Suppressor macrophage treated with lipopolysaccharide for 4 hours (primary cell): ENCODE measurements at places on chromosomes 5 and 9.
A peak's percentile ranks its signal among the peaks of the same experiment; 100 is the strongest.

DNA sequence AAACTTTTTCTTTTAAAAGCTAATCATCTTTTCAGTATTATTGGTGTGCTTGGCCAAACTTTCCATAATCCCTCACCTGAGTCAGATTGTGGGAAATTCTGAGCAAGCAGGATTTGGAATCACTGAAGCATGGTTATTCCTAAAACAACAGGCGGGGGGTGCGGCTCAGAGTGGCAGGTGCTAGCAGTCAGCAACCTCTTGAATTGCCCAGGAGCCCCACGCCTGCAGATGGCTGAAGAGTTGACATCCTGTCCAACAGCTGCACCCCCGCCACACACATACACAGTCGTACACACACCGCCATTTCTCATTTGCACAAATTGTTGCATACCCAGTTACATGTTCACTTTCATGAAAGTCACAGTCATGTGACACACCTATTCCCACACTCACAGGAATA is 96.6 kb downstream of the LHX2 start:
- no peak for DNase-seq

DNA sequence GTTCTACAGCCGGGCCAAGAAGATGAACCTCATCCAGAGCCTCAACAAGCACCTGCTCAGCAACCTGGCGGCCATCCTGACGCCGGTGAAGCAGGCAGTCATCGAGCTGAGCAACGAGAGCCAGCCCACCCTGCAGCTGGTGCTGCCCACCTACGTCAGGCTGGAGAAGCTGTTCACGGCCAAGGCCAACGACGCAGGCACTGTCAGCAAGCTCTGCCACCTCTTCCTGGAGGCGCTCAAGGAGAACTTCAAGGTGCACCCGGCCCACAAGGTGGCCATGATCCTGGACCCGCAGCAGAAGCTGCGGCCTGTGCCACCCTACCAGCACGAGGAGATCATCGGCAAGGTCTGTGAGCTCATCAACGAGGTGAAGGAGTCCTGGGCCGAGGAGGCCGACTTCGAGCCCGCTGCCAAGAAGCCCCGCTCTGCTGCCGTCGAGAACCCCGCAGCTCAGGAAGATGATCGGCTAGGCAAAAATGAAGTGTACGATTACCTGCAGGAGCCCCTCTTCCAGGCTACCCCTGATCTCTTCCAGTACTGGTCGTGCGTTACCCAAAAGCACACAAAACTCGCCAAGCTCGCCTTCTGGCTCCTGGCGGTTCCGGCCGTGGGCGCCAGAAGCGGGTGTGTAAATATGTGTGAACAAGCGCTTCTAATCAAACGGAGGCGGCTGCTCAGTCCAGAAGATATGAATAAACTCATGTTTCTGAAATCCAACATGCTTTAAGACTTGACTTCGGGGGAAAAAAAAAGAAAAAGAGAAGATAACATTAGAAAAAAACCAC is 28.5 kb downstream of the AMBP start:
- no peak for DNase-seq

GRCh38 chr9:131773911-131774379 is 34.1 kb upstream of the RAPGEF1 start:
- DNase-seq: peak; percentile 57

DNA sequence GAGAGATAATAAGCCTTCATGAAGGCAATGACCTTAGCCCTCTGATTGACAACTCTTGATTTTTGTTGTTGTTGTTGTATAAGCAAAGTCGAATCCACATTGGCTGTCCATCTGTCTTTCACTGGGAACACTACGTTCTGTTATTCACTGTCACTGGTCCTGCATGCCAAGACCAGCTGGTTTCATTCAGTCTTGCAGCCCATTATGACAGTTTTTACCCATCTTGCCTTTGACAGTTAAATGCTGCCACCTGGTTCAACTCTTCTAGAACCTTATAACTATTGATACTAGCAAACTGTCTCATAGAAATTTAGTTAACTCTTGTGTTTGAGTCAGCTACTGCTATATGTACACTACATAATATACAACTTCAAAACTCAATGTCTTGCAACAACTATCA is 382.3 kb upstream of the CDH10 start:
- no peak for DNase-seq

GRCh38 chr5:57677235-57677634 is 194.6 kb upstream of the ACTBL2 start:
- no peak for DNase-seq

- DNase-seq: no peak
Observed at GRCh38 chr5:180590543-180591310, 572 bp downstream of the SCGB3A1 start.

- DNase-seq: peak; percentile 47
Observed at GRCh38 chr9:129335464-129336129, 157.5 kb upstream of the IER5L start.

- DNase-seq: no peak
Observed at GRCh38 chr5:141817631-141818030, 60.6 kb downstream of the PCDH1 start.

GRCh38 chr5:13250464-13251291 is 693.8 kb downstream of the DNAH5 start:
- DNase-seq: peak; percentile 5

- peak; percentile 2 for DNase-seq
Observed at GRCh38 chr5:23820765-23821471, 313.5 kb downstream of the PRDM9 start.

DNA sequence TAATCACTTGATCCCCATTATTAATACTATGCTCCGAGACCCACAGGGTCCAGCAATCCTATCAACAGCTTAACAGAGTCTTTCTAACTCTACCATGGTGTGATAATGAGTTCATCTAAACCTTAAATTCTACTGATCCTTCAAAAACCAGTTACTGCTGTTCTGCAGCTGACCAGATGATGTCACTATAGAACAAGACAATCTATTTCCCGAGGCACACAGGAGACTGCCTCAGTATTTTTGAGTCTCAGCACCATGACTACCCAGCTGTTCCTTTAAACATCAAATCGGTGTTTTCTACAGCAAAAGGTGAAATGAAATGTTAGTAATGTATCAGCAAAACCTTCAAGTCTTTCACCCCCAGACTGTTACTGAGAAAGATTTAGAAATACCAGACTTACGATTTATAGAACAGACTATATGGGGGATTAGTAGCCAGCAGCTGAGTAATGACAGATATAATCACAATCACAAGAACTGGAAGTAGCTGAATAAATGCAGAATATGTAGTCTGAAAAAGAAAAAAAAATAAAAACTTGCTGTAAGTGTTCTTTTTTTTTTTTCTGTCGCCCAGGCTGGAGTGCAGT is 16.9 kb downstream of the DNAJC18 start:
- peak; percentile 81 for DNase-seq

- DNase-seq: peak; percentile 58
Observed at GRCh38 chr5:112417931-112418658, 982 bp downstream of the EPB41L4A start.

GRCh38 chr5:163379298-163380155 is 57.9 kb upstream of the CCNG1 start:
- peak; percentile 37 for DNase-seq

GRCh38 chr9:5112109-5112592 is 73.3 kb downstream of the INSL6 start:
- DNase-seq: no peak

DNA sequence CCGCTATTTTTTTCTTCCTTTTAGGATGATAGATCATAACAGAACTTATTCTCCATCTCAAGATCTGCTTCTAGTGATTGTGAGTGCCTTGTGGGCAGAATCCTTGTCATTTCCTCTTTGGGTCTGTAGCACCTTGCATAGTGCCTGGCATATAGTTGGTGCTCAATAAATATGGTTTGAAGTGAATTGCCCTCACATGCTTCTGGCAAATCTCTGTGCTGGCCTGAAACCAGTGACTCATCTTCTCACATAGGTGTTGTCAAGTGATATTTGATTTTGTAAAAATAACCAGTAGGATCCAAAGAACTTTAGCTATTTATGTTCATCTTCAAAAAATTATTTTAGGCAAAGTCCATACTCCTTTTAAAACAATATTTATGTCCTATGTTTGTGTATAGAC is 86.7 kb downstream of the GABRG2 start:
- DNase-seq: no peak

DNA sequence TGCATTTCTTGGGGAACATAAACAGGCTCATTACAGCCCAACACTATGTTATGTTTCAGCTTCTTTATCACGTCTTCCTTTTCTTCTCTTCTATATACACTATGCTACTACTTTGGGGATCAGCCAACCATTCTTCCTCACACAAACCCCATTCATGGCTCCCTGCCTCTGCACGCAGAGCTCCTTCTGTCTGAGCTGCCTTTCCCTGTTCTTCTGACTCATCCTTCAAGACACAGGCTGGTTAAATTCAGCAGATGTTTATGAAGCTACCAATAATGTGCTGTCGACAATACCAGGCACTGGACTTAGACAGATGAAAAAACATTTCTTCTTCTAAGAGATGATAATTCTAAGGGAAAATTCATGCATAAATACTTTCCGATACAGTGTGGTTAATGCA is 102.5 kb upstream of the TXNDC8 start:
- DNase-seq: no peak

GRCh38 chr5:65760504-65761275 is 38.7 kb downstream of the NLN start:
- DNase-seq: no peak

DNA sequence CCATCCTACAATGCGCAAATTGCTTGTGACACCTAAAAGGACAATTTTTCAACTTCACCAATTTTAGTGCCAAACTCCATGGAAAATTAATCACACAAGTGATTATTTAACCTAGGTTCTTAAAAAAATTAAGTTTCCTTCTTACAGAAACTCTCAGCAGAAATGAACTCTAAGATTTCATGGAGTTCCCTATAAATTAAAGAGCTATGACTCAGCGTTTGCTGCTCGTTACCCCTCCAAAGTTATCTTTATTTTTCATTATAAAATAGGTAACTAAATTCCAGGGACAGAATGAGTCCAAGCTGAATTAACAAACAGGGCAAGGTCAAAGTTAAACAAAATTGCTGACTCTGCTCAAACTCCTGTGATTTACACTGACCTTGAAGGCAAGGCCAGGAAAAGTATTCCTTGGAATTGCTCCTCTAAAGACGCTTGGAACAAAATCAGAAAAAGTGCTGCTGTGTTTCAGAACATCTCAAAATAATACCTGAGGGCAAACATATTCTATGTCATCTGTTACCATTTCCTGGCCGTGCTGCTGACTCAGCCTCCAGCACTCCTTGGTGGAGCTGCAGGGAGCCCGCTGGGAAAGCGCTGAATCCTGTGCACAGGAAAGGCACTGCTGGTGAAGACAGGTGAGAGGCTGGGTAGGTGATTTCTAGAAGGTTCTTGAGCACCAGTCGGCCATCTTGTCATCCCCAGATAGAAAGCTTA is 2.5 kb upstream of the CMBL start:
- DNase-seq: no peak

- no peak for DNase-seq
Observed at GRCh38 chr9:133323991-133324703, 11.8 kb downstream of the SURF6 start.

- DNase-seq: peak; percentile 95
Observed at GRCh38 chr5:76582230-76583162, 40.7 kb downstream of the F2RL2 start.

GRCh38 chr5:58099257-58099656 is 360.6 kb downstream of the PLK2 start:
- DNase-seq: no peak

DNA sequence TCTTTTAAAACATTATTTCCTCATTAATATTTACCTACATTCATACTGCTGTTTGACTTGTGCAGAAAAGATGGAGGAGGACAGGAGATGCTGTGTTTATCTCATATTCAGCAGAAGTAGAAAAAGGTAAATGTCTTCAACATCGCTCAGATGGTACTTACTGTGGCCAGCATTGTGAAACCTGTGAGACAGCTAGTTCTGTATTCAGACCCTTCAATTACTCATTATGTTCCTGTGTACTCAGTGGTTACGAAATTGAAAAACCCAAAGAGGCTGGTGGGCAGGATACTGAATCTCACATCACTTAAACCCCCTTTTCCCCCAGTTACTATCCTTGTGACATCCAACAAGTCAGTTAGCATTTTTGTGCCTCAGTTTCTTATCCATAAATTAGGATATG is 216.0 kb downstream of the KDM4C start:
- DNase-seq: peak; percentile 43

DNA sequence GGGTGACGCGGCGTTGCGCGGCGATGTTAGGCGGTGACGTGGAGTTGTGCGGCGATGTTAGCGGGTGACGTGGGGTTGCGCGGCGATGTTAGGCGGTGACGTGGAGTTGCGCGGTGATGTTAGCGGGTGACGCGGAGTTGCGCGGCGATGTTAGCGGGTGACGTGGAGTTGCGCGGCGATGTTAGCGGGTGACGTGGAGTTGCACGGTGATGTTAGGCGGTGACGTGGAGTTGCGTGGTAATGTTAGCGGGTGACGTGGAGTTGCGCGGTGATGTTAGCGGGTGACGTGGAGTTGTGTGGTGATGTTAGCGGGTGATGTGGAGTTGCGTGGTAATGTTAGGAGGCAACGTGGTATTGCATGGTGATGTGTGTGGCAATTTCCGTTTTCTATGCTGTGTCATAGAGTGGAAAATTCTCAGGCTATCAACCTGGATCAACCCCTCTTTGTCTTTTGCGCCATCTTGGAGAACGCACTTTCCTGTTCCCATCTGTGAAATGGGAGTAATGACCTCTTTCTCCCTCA is 76.0 kb downstream of the ANKRD33B start:
- DNase-seq: no peak

DNA sequence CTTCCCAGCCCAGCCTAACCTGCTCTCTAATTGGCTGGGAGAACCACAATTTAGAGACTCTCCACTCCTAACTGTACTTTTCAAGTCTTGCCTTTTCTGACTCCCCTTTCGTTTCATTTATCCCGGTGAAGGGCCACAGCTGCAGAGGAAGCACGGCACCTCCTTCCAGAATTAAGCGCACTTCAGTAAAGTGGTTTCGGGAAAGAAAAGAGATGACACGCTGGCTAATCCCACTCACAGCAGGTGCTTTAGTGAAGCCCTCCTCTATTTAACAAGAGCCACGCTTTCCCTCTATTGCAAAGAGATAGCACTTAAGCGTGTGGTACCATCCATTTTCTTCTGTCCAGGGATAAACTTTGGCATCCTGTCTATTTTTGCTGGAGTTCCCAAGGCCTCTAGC is 4.8 kb downstream of the DNAH5 start:
- DNase-seq: no peak

DNA sequence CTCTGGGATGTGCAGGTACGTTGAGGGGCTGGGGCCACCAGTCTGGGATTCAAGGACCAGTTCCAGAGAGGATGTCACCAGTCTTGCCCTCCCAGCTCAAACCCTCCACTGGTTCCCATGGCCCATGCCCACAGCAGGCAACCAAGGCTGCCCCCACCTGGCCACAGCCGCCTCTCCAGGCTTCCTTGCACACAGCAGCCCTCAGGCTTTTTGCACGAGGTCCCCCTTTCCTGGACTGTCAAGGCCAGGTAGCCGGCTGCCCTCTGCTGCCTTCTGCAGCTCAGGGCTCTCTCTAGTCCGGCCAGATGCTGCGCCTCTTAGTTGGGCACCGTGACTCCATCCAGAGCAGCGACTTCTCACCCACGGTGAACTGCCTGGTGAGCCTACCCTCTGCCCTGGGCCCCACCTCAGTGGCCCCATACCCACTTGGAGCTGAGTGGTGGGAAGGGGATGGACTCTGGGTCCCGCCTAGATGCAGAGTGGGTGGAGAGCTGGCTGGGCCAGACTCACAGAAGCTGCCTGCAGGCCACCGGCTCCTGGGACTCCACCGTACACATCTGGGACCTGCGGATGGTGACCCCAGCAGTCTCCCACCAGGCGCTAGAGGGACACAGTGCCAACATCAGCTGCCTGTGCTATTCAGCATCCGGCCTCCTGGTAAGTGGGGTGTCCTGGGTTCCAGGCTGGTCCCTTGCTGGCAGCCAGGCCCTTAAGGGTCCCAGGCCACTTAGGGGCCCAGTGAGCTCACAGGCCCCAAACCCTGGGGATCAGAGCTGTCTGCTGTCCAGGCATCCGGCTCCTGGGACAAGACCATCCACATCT is 2.9 kb downstream of the WDR38 start:
- DNase-seq: no peak

- no peak for DNase-seq
Observed at GRCh38 chr5:79842006-79842881, 148.8 kb downstream of the MTX3 start.
